Stimulated activated CD4-positive, alpha-beta T cell treated with anti-CD3 and anti-CD28 coated beads, Interleukin-4, amount 100 ng/mL, for 1 hour (primary cell): ENCODE measurements at places on chromosomes 13 and 19.

DNA sequence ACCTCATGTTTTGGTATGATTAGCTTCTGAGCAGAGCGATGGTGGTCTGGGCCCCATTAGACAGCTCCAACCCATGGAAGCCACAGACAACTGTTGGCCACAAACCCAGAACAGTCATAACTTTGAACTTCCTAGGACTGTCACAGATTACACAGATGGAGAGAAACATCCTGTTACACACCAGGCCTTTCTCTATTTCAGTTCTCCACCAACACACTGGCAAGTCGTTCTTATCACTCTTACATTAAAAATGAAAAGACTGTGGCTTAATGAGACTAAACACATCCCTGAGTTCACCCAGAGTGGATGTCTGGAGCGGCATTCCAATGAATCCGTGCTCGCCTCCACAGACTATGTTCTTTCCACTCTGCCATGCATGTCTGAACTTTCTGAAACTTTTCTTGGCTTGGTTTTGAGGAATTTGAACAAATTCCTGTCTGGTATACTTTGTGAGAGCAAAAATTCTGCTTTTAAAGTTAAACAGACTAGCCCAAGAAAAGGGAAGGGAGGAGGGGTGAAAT is 109.1 kb downstream of the NALCN start:
- DNase-seq: no peak

DNA sequence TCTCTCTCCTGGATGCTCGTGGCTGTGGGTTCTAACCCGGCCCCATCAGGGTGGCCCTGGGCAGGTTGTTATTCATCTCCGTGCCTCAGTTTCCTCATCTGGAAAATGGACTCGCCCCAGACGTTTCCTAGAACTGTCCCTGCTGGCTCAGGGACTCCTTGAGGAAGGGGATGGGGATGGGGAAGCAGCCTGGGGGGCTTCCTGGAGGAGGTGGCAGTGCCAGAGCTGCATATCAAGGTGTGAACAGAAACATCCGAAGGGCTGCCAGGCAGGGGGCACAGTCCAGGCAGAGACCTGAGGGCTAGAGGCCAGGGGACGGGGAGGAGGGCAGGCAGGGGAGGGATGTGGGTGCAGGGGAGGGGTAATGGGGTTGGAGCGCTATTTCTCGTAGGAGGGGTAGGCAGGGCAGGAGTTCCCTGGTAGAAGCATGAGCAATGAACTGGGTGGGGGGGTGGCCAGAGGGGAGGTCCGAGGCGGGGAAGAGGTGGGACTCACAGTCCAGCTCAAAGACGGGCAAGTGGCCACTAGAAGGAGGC is 3.6 kb upstream of the ELANE start:
- DNase-seq: no peak

- no peak for DNase-seq
Observed at GRCh38 chr13:25490236-25490635, 118.5 kb downstream of the ATP8A2 start.

- no peak for DNase-seq
Observed at GRCh38 chr13:42041684-42042035, 6.8 kb upstream of the DGKH start.

- no peak for DNase-seq
Observed at GRCh38 chr13:76289558-76289957, 596.6 kb downstream of the KCTD12 start.

DNA sequence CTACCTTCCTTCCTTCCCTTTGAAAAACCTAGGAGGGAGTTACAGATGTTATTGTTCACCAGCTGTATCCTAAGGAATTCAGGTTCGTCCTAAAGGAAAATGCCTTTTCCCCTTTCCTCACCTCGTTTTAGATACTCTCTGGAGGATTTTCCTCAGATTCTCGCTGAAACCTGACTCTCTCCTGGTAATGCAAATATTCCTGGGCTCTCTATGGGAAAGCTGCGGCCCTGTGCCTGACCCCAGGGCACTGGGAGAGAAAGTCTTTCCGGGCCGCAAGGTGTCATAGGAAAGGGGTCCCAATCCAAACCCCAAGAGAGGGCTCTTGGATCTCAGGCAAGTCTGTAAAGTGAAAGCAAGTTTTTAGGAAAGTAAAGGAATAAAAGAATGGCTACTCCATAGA is 13.1 kb upstream of the OR1M1 start:
- DNase-seq: no peak

DNA sequence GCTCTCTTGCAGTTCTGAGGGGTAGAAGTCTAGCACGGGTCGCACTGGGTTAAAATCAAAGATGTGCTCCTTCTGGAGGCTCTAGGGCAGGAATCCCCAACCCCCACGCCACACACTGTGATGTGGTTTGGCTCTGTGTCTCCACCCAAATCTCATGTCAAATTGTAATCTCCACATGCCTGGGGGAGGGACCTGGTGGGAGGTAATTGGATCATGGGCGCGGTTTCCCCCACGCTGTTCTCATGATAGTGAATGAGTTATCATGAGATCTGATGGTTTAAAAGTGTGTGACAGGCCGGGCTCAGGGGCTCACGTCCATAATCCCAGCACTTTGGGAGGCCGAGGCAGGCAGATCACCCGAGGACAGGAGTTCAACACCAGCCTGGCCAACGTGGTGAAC is 26.6 kb upstream of the CALM3 start:
- DNase-seq: peak; percentile 56

DNA sequence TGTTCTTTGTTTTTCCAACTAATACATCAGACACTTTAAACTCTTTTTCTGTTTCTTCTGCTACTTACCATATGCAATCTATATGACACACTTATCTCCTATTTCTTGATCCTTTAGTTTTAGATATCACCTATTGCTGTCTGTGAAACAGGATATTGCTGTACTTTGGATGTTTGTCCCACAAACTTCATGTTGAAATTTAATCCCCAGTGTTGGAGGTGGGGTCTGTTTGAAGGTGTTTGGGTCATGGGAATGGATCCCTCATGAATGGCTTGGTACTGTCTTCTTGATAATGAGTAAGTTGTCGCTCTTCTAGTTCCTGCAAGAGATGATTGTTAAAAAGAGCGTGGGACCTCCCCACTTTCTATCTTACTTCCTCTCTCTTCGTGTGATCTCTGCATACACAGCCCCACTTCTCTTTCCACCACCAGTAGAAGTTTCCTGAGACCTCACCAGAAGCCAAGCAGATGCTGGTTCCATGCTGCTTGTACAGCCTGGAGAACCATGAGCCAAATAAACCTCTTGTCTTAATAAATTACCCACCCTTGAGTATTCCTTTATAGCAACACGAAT is 244.2 kb downstream of the NHLRC3 start:
- DNase-seq: no peak

GRCh38 chr19:30378701-30379100 is 6.5 kb downstream of the ZNF536 start:
- DNase-seq: no peak

GRCh38 chr19:41910240-41910991 is 17.8 kb downstream of the ERFL start:
- DNase-seq: no peak

DNA sequence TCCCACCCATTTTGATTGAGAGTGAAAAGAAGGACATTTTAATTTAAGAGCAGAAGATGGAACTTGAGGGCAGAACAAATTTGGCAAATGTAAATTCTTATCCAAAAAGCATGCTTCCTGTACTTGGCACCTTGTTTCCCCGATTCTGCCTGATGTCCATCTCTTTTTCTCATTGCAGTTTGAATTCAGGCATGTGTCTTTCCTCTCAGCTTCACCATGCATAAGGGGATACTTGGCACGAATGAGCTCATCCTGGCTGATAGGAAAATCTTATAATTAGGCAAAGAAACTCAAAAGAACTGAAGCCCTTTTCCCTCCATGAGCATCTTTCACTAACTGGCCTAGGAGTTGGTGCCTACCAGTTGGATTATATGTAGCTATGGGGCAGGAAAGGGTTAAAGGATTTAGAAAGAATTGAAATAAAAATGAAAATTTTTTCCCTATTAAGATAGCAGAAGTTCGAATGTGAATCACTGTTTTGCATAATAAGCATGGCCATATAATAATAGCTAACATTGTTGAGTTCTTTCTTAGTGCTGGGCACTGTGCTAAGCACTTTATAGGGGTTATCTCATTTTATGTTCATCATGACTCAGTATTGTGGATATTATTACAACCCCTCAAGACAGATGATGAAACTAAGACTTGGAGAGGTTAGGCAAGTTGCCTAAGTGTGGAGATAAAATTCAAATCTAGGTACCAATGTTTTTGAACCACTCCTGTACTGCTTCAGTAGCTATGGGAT is 386.6 kb downstream of the KCNRG start:
- no peak for DNase-seq

DNA sequence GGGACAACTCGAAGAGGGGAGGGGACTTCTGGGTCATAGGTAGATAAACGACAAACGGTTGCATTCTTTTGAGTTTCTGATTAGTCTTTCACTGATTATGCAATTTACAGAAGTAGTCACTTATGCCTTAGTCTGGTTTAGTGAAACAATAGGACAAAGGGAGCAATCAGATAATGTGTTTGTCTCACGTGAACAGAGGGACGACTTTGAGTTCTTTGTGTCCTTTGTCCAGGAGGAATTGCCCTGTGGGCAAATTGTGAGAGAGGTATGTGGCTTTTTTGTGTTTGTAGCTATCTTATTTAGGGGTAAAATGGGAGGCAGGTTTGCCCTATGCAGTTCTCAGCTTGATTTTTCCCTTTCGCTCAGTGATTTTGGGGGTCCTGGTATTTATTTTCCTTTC is 362.9 kb upstream of the PCDH20 start:
- no peak for DNase-seq

- DNase-seq: no peak
Observed at GRCh38 chr19:40407714-40408597, 5.2 kb downstream of the PRX start.

- no peak for DNase-seq
Observed at GRCh38 chr19:15266683-15267082, 34.4 kb upstream of the EPHX3 start.

DNA sequence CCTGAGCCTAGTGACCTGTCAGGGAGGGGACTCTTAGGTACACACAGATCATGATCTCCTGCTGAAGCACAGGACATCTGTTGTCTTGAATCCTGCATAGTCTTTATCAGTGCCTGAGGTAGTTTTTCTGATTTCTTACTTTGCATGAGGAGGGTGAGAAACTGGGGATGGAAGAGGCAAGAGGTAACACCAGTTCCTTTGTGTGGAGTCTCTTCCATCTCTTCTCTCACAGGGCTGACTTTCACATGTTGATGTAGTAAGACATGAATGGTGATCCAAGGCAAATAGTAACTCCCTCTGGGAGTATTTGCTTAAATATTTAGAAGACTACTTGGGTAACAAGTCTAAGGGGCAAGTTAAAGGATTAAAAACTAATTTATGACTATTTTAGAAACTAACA is 9.5 kb downstream of the NBEA start:
- no peak for DNase-seq

DNA sequence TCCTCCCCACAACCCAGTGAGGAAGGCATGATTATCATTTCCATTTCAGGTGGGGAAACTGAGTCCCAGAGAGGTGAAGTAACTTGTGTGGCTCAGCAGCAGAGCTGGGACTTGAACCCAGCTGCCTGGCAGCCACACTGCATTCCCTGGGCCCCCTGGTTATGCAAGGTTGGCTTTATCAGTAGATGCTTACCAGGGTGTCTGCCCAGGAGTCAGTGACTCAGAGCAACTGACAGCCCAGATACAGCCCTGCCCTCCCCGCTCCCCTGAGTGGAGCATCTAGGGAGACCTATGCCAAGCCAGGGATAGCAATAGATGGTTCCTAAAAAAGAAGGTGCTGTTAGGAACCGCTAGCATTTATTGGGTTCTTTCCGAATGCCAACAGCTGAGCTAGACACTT is 5.9 kb downstream of the IGLON5 start:
- no peak for DNase-seq

DNA sequence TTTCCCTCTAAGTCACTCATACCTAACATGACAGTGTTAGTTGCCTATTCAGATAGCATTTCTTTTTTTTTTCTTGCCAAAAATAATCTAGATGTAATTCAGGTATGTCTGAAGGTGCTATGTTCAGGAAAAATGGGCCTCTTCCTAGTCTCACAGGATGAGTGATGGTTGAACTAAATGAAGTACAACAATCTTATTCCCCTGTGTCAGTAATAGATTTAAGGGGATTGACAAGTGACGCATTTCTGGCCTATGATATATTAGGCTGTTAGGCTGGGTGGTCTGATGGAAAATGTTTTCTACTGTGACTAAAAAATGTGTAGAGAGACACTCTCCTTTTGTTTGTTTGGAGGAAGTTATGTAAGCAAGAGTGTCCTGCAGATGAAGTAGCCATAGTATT is 878.7 kb upstream of the SLITRK1 start:
- no peak for DNase-seq

DNA sequence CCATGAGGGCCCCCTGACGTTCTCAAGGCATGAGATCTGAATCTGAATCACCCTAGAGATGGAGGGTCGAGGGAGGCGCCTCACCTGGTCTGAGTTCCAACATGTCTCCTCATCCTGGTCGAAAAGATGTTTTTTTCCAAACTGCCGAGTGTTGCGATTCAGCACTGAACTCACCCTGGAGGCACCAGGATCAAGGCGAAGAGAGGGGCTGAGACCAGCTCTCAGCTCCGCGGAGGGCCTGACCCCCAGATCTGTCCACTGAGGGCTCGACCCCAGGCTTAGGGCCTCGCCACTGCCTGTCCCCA is 555 bp downstream of the NR2C2AP start:
- DNase-seq: no peak

- DNase-seq: no peak
Observed at GRCh38 chr19:18761531-18762110, 29.5 kb downstream of the COMP start.

DNA sequence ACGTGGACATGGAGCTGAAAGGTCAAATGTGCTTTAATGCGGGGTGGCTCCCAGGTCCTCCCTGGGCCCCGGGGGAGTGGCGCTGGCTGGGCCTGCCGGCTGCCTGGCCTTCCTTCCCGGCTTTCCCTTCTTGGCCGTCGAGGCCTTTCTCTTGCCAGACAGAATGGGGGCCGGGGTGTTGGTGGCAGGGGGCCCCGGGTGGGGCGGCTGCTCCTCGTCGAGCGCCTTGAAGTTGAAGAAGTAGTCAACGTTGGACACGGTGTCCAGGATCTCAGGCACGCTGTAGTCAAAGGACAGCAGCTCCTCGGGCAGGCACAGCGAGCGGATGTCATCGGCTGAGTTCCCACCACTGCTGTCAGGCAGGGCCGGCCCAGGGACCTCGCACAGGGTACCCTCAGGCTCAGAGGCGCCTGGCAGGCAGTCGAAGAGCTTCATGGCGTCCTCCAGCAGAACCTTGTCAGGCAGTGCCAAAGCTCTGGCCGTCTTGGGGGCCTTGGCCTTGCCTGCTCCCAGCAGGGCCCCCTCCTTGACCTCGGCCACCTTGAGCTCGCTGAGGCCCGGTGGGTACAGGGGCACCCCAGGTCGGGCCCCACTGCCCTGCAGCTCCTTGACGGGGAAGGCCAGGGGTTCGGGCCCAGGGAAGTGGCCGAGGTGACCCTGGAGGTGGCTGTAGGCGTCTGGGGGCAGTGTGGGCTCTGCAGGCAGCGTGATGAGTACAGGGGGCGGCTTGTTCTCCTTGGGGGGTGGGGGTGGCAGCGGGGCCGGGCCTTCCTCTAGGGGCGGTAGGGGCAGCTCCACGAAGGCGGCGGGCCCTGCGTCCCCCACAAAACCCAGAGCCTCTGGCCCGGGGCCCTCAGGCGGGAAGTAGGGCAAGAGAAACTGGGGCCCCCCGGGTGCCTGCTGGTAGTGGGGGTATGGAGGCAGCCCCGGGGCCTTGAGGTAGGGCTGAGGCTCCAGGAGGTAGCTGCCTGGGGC is 1.3 kb downstream of the PRR22 start:
- DNase-seq: no peak

- DNase-seq: no peak
Observed at GRCh38 chr13:48370815-48371214, 42.1 kb downstream of the LPAR6 start.
